Fibroblast of the aortic adventitia (primary cell): ENCODE measurements at places on chromosomes 1 and 21. TPM values are rescaled to one million over a fixed set of nuclear protein-coding genes. Genes with fewer than 3 reads are reported as not detected.

Gene CCDC17
- total RNA-seq, result 0.72 and 4.0 TPM in 2 replicates

Gene LAMC1
- 564 and 789 TPM in 2 replicates for total RNA-seq

Gene BCL2L15
- total RNA-seq, result 0.18 TPM in 1 of 2 replicates, not detected in the other

DNA sequence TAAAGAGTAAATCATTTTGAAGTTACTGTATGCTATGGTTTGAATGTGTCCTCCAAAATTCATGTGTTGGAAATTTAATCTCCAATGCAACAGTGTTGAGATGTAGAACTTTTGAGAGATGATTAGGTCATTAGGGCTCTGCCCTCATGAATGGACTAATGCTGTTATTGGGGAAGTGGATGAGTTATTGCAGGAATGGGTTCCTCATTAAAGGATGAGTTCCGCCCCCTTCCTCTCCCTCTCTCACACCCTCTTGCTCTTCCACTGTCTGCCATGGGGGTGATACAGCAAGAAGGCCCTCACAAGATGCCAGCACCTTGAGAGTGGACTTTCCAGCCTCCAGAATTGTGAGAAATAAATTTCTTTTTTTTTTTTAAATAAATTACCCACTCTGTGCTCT is 97.6 kb downstream of the ATP1A1 start:
- no peak for DNase-seq

DNA sequence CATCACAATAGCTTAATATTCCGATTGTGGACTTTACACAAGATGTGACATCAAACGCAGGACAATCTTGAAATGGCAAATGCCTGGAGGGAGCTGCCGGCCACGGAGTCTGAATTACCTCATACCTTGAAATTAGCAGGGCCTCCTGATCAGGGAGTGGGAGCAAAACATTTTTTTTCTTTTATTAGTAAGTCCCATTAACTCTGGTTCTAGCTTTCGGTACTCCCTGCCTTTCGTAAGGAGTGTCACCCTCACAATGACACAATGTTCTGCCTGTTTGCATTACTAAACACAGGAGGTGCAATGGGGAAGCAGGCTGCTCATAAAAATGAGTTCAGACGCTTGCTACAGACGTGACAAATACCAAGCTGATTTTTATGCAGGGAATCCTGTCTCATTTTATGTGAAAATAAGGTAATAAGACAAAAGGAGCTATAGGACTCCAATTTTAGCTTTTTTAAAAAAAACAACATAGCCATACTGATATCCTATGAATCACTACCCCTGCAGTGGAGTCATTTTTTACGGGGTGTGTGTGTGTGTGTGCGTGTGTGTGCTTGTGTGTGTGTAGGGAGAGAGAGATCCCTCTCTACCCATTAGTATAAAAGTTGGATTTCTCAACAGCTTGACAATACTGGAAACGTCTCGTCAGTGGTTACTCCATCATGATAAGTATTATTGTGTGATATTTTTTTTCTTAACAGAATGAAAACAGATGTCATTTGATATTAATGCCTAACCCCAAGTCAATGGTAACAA is 205.1 kb upstream of the RUNX1 start:
- peak; percentile 97 for DNase-seq

DNA sequence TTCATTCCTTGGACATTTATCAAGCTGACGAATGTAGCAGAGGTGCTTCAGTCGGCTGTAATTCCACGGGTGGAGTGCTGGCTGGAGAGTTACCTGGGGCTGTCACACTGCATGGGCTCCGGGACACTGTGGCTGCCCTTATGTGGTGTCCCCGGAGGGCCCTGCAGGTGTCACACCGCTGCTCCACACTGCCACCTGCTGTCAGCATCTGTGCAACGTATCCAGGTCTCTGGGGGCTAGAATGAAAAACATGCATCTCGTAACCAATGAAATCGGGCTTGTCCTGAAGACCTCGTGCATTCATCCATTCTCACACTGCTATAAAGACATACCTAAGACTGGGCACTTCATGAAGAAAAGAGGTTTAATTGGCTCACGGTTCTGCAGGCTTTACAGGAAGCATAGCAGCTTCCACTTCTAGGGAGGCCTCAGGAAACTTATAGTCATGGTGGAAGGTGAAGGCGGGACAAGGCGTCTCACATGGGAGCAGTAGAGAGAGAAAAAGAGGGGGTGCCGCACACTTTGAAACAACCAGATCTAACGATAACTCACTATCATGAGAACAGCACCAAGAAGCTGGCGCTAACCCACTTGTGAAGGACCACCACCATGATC is 46.7 kb upstream of the PCBP3 start:
- peak; percentile 37 for DNase-seq

GRCh38 chr21:31132574-31133242 is 94.4 kb upstream of the KRTAP19-8 start:
- no peak for DNase-seq

GRCh38 chr1:201537891-201538611 is 876 bp upstream of the NAV1 start:
- DNase-seq, result peak; percentile 45

- no peak for DNase-seq
These were observed 3.8 kb downstream of the LMX1A start for GRCh38 chr1:165352442-165353293.
